ENCODE measurements at places on chromosomes 16 and 17.
A peak's percentile ranks its signal among the peaks of the same experiment; 100 is the strongest.

GRCh38 chr17:44121997-44122815 is 1.2 kb downstream of the HDAC5 start:
- DNase-seq: no peak

GRCh38 chr17:1650731-1651558 is 1.3 kb upstream of the RILP start:
- DNase-seq: no peak

- no peak for DNase-seq
Measured at GRCh38 chr17:4326112-4326511, 40.4 kb downstream of the UBE2G1 start.

DNA sequence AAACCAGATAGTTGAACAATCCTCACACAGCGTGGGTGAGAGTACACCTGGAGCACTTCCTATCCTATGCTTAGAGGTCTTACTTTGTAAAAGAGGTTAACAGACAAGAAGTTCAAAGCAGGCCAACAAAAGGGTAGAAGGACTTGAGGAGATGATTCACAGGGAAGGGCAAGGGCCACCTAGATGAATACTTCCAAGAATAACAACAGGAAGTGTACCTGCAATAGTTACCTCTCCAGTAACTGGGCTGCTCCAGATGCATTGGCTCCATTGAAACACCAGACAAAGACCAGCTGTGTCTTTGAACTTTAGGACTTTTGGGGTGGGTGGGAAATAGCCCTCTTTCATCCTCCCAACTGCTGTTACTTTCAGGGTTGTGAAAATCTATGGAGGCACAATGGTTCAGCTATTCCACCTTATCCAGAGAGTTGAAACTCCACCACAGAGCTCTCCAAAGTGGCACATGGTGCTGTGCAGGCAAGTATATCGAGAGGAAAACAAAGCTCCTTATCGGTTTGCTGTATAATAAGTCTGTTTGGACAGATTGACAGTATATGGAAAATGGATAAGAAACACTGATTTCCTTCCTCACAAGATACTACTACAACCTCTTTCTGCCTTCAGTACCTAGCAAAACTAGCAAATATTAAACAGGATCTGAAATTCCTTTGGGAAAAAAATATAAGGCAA is 22.7 kb downstream of the RNF43 start:
- peak; percentile 50 for DNase-seq

DNA sequence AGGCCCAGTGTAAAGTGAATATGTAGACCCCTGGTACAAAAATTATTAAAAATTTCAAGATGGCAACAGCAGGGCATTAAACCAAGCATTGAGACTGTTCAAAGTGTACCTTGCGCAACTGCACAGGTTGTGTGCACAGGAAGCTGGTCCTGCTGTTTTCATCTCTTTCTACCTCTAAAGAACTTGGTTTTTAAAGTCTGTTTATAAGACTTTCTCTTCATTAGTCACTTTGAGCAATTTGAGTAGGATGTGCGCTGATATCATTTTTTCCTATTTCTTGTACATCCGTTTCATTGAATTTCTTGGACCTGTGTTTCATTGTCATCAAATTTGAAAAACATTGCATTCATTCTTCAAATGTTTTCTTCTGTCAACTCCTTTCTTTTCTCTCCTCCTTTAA is 16.8 kb upstream of the PMP22 start:
- no peak for DNase-seq

DNA sequence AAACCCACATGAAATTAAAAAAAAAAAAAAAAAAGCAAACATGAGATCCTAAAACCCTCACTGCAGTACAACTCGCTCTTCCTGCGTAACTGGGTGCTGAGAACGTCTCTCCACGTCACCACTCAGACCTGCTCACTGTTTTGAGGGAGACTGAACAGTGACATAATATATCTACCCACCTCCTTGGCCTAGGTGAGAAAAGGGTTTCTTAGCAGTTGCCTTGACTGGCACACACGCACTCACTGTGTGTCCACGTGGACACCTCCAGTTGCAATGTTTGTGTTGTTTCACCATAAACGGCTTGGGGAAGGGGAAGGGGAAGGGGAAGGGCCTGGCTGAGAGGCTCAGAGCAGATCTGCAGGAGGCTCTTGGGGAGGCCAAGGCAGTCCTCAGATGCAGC is 32.0 kb downstream of the FANCA start:
- DNase-seq: no peak

DNA sequence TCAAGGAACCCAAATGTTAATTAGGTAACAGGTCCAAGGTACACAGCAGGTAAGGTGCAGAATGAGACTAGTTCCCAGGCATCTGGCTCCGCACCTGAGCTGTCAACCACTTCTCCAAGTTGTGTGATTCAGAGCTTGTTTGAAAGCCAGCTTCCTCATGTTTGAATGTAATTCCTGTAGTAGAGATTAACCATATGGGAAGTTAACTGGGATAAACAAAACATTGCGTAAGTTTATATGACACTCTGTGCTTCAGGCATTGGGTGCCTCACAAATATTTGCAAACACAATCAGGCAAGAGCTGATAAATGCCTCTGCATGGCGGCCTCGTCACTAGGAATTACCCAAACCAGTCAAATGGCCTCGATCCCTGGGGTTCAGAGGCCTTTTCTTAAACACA is 27.9 kb upstream of the CPHXL start:
- peak; percentile 29 for DNase-seq

DNA sequence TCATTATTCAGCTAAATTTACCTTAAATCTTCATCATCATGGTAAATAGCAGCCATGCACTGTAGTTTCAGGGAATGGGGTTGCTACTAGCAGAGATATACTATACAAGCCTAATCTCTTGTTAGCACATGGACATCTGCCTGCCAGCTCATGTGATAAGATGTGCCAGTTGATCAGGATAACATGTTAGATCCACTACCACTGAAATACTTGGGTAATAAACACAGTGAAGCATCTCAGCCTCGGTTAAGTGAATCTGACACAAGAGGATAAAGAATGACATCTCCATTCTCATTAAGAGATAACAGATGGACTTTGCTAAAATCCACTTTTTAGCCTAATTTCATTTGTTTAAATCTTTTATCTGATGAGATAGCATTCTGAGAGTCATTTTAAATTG is 256.1 kb downstream of the CDH8 start:
- no peak for DNase-seq

DNA sequence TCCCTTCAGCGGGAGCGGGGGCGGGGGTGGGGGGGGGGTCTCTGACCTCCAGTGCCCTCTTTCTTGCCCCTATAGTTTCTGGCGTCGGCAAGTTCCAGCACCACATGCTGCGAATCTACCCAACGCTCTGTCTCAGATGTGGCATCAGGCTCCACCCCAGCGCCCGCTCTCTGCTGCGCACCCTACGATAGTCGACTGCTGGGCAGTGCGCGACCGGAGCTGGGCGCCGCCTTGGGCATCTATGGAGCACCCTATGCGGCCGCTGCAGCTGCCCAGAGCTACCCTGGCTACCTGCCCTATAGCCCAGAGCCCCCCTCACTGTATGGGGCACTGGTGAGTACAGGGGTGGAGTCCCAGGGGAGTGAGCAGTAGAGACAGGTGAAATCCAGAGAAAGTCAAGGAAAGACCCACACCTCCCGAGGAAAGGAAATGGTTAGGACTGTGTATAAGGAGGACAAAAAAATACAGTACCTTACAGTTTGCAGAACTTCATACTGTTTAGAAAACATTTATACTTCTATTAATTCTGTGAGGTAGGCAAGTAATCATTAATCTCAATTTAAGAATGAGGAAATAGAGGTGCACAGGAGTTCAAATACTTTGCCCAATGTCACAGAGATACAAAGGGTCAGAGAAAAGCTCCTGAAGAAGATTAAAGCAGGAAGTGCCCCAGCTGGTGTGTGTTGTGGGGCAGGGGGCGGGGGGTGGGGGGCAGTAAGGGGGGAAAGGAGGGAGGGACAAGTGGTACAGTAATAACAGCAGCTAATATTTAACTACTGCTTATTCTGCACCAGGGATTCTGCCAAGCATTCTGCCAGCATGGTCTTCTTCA is 2.5 kb downstream of the IRX6 start:
- DNase-seq: peak; percentile 17

DNA sequence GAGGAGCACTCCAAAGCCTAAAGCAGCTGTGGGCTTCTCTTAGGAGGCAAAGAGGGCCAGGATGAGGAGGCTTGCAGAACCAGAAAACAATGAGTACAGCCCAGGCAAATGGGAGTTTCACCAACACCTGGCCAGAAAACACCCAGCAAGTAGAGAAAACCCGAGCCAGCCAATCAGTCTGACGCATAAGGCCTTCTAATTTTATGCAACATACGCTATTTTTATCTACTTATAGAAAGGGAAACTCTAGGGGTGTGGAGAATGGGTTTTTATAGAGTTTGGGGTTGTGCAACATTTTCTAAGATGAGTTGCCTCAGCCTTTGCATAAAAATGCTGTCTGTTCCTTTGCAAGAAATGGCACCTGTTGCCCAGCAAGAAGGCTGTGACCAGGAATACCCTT is 529.0 kb upstream of the CDH5 start:
- DNase-seq: no peak

DNA sequence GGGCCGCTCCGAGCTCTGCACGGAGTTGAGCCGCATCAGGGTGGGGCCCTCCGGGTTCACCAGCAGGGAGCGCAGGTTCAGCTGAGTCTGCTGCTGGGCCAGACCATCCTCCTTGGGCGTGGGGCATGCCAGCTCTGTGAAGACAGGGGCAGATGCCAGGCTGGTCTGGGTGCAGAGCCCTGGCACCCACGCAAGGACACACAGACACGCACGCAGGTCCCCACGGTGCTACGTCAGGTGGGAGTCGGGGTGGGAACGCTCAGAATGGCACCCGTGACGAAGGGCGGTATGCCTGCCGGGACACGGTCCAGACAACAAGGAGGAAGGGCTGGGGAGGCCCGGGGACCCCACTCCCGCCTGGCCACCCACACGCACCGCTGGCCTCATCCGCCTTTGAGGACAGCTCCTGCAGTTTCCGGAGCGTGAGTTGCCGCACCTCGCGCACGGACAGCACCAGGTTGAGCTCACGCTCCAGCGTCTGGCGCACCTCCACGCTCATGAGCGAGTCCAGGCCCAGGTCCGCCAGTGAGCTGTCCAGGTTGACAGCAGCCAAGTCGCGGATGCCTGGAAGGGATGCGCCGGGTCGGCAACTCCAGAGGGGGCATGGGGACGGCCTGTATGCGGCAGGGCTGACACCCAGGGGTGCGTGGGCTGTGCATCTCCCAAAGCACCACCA is 15.3 kb upstream of the DUS1L start:
- no peak for DNase-seq

DNA sequence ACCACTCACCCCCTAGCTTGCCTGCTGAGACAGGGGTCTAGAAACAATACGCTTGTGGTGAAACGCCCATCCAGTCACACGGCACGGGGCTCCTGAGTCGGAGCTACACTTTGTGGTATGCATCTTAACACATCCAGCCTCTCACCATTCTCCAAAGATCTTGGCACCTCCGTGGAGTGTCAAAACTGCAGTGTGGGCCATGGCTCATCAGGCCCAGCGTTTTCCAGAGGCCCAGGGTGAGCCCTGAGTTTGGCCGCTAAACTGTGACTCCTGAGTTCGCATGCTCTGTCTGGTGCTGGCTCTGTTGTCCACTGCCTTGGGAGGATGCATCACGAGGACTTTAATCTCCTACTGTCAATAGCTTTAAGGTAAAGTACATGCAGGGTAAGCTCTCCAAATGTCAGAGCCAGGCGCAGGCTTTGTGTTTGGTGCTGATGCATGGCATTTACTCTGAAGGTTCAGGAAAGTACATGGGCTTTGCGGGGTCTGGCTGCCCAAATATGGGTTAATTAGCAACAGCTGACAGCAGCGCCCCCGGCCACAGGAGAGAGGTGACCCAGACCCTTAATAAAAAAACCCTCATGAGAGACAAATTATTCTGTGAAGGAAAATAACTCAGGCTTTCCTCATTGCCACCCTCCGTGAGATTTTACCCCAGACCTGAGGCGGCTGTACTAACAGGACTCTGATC is 118.4 kb downstream of the CCDC182 start:
- no peak for DNase-seq
